NCI-H524 (cell line): ENCODE measurements at places on chromosomes 7 and 10.

DNA sequence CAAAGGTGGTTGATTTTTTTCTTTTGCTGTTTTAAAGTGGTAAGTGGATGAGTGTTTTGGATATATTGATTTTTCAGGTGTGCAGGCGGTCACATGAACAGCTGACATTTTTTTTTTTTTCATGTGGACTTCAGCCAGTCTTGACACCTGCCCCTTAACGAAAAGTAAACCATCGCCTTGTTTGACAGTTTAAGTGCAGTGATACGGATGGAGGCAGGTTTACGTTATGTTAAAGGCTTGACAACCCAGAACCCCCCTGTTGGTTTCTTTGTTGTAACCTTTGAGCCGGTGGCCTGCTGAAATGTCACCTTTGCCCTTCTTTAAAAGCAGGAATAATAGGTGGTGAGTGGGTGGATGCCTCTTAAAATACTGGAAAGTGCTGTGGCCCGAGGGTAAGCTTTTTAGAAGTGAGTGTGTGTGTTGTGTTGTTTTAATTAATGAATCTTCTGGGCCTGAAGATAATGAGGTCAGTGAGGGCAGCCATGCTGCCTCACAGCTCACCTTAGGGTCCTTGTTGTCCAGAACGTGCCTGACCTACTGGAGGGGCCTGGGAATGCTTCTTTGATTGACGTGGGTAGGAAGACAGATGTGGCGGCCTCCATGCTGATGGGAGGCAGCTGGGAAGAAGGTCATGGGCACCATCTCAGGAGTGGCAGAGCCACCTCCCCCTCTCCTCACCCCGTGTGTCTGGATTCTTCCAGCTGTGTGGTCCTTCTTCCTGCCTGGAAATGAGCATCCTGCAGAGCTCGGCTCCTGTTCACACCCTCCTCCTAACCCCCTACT is 69.8 kb downstream of the TCF7L2 start:
- no peak for DNase-seq

DNA sequence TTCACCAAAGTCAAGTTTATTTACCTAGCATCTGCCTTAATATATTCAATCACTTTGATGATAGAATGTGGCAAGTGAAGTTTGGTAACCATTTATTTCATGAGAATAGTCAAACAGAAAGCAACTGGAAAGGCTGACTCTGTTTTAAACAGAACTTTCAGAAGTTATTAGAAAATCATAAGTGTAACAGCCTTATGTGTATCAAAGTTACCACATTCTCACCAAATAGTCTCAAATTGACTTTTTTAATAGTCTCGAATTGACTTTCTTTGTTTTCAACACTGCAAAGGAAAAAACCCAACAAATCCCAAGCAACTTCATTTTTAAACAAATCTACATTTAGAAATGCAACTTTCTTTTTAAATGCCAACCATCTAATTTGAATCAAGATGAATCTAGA is 29.5 kb downstream of the NAMPT start:
- no peak for DNase-seq

- no peak for DNase-seq
Measured at GRCh38 chr10:89162596-89162995, 44.5 kb downstream of the CH25H start.

GRCh38 chr7:40757109-40757508 is 622.3 kb downstream of the SUGCT start:
- no peak for DNase-seq

GRCh38 chr7:72211175-72211574 is 201.0 kb downstream of the CALN1 start:
- no peak for DNase-seq
